ENCODE measurements at places on chromosomes 16 and 17.

- DNase-seq = no peak
These were observed 133.3 kb downstream of the CA10 start for GRCh38 chr17:52025236-52025635.

DNA sequence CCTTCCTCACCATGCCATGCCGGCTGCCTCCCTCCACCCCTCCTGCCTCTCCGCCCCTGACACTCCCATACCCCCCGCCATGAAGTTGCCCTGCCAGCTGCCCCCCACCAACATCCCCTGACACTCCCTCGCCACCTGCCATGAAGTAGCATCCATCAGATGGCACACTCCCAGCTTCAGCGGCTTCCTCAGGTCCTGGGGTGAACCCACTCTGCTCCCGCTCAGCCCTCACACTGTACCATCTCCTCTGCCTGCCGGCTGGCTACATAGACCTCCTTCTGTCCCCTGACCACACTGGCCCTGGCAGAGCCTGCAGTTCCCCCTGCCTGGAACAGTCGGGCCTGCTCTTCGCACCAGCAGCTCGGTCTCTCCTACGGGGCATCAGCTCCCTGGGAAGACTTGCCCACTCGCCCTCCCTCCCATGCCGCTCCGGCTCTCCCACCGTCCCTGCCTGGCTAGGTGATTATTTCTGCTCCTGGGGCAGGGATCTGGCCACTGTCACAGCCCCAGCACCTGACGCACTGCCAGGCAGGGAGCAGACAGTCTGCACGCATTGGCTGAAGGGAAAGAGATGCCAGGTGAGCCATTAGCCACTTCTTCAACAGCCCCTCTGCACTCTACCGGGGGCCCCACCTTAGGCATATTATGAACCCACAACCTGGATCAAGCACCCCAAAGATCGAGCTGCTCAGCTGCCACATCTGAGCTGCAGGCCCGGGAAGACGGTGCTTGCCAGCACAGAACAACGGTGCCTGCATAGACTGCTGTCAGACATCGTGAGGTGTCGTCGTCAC lies 9.0 kb downstream of the CANT1 start:
- no peak for DNase-seq

DNA sequence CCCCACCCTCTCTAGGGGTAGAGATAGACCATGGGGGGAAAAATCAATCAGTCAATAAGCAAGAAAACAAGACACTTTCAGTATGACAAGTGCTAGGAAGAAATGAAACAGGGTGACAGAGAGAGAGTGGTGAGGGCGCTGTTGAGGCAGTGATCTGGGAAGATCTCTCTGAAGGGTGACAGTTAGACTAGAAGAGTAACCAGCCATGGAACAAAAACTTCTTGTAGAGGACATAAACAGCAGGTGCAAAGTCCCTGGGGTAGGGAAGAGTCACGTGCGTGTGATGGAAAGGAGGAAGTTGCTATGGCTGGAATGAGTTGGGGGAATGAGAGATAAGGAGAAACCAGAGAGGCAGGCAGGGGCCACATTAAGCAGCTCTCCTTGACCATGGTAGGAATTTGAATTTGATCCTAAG lies 16.8 kb upstream of the EMP2 start:
- DNase-seq = no peak

- peak; percentile 79 for DNase-seq
These were observed at the start of gene LLGL2 for GRCh38 chr17:75524970-75525805. TSS of gene LLGL2 (plus strand) at chr17:75525697. CDS start at chr17:75543427, 17,730 bp downstream.

- DNase-seq = no peak
These were observed 17.5 kb downstream of the STAT5A start for GRCh38 chr17:42305543-42306384.

- no peak for DNase-seq
These were observed 493 bp upstream of the PDE6G start for GRCh38 chr17:81656835-81657234.

Measured in stimulated activated CD8-positive, alpha-beta memory T cell treated with anti-CD3 and anti-CD28 coated beads, Interleukin-15, amount 100 ng/mL, for 48 hours (primary cell).